ENCODE measurements at places on chromosomes 6 and 20.

- no peak for DNase-seq
Observed at GRCh38 chr20:37991157-37991866, 41.9 kb downstream of the TTI1 start.

- DNase-seq, result no peak
Observed at GRCh38 chr20:36236786-36237121, 476 bp downstream of the AAR2 start.

GRCh38 chr6:29919506-29920445 lies 22.6 kb upstream of the HLA-A start:
- DNase-seq, result no peak

- no peak for DNase-seq
Observed at GRCh38 chr6:90393232-90393884, 96.7 kb upstream of the BACH2 start.

DNA sequence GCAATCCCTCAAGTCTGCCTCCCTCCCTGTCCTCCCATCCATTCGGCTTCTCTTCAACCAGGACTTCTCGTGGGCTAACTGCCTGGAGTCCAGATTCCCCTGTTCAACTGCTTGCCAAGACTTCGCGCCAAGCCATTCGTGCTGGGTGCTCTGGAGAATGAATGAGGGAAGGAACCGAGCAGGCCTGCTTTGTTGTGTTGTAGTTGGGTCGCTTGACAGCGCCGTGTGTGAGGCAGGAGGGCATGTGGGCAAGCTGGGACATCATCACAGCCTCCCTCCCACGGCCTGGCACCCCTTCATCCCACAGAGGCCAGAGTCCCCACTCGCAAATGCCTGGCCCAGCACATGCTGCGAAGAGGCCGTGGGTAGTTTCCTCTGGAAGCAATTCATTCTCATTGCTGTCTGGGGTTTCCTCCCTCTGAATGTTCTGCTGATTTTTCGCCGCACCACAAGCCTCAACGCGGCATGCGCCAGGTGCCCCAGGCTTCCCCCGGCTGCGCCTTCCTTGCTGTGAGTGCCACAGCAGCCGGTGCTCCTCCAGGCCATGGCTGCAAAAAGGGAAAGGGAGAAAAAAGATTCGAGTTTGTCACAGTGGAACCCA lies 336.0 kb downstream of the QKI start:
- no peak for DNase-seq

DNA sequence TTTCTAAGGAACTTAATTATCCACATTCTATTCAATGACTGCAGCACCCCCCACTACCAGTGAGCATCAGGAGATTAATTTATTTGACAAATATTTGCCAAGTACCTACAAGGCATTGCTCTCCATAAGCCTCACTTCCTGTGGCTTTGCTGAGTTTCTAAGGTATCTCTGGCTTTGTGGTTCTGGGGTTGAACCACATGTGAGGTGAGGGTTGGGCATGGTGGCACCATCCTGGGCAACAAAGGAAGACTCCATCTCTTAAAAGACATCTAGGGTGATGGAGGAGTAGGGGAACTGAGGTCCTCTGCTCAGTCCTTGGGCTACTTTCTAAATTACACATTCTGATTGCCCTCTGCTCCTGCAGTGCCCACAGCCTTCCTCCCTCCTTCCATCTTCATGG lies 25.5 kb upstream of the WFDC2 start:
- DNase-seq, result no peak

- no peak for DNase-seq
Observed at GRCh38 chr6:46598215-46598614, 54.4 kb downstream of the CYP39A1 start.

- DNase-seq, result no peak
Observed at GRCh38 chr6:155143578-155144106, 120.2 kb upstream of the CLDN20 start.

DNA sequence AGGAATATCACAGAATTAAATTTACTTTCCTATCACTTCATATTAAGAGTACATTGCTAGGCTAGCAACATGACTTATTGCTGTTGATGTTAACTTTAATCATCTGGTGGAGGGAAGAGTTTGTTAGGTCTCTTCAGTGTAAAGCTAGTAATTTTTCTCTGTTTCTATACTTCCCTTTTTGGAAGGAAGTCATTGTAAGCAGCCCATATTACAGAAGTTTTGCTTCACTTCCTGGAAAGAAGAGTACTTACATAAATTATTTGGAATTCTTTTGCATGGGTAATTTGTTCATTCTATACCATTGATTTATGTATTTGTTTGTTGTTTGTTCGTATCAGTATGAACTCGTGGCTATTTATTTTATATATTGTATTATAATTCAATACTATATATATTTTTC lies 405.2 kb downstream of the RFPL4B start:
- no peak for DNase-seq

DNA sequence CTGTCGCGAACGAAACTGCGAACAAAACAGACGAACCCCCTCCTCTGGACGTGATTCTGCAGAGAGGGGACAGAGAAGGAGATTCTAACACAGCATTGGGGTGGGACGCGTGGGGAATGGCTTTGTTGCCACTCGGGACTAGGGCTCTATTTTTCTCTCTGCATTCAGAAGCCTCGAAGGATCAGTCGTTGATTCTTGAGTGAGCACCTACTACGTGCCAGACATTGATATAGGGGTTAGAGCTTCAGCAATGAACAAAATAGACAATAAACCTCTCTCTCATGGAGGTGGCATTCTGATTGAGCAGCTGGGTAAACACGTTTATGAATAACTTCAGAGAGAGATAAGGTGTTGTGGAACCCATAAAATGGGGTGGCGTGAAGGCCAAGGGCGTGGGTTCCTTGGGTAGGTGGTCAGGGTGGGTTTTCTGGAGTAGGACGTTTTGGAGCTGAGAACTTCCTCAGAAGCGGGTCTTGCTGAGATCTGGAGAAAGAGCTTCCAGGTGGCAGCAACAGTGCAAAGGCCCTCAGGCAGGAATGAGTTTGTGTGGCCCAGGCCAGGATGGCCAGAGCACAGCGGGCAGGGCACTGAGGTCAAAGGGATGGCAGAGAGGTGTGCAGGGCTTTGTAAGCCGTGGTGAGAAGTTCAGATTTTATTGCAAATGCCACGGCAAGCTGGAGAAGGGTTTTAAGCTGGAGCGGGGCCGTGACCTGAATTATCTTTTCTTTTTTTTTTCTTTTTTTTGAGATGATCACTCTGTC lies 884 bp downstream of the SLC2A10 start:
- DNase-seq, result no peak

- DNase-seq, result no peak
Observed at GRCh38 chr20:8647961-8648441, 420.9 kb upstream of the PLCB4 start.

Data from NCI-H1436 treated with DMSO at 0.1 percent for 48 hours (cell line).